ENCODE measurements at places on chromosomes 3 and 15.

- DNase-seq = no peak
These were observed 28.3 kb upstream of the HHATL start for GRCh38 chr3:42730706-42731420.

DNA sequence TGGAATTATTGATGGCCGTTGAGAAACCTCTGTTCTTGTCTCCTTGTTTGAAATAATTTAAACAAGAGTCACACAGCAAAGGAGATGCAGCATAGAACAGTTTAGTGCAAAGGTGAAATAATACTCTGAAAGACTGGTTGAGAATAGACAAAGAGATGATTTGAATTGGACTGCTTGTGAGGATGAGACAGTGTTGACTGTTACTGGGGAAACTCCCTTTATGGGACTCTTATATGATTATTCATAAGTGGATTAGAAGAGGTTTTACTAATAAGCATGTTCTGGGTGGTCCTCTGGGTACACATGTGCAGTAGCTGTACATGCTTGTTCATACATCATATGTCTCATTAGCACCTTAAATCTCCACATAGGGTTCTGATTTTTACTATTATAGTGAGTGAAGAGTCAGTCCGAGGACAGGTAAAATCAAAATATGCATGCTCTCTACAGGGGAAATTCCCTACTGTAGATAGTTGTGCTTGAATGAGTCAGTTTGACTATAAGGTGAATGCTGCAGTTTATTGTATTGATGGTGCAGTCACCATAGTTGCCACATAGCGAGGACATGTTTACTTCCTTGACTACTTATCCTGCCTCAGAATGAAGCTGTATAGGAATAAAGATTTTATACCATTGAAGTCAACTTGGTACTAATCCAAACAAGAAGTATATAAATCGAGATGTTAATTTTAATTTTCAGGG is 498.7 kb downstream of the CNTN6 start:
- no peak for DNase-seq

DNA sequence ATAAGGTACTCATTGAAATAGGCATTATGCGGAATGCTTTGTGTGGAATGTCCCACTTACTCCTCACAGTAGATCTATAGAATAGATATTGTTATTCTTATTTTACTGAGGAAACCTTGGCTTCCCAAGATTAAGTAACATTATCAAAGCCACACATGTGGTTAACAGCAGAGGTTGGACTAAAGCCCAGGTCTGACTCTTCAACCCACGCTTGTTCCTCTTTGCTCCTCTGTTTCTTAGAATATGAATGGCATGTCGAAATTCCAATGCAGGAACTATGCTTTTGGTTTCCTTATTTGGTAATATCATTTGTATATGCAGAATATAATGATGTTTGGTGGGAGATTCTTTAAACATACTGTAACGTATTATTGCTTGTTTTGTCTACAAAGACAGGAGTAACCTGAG is 818.8 kb upstream of the LMCD1 start:
- no peak for DNase-seq

- no peak for DNase-seq
These were observed 262.9 kb upstream of the SLITRK3 start for GRCh38 chr3:165459111-165459510.

- no peak for DNase-seq
These were observed 70.5 kb downstream of the KLHL25 start for GRCh38 chr15:85723960-85724945.

DNA sequence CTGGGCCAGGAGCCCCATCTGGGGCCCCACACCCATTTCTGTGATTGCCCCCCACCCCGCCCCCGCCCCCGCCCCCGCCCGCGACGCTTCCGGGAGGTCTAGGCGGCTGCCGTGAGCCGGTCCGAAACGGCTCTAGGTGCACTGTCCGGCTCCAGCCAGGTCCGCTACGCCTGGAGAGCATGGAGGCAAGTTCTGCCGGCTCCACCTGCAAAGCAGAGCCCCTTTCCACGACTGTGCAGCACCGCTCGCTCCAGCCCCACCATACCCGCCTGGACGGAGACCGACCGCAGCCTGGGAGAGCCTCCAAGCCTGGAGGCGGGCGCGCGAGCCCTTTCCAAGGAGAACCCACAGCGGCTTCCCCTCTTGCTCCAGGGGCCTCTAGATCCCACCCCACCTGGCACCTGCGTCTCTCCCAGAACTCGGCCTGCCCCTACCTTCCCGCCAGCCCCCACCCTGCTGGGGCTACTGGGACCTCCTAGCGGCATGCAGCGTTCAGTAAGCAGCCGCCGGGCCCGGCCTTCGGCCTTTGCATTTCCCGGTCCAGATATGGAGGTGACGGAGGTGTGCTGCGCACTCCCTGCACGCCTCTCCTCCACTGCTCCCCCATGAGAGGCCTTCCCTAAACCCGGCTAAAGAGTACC is 66.2 kb downstream of the KLF13 start:
- DNase-seq = no peak

DNA sequence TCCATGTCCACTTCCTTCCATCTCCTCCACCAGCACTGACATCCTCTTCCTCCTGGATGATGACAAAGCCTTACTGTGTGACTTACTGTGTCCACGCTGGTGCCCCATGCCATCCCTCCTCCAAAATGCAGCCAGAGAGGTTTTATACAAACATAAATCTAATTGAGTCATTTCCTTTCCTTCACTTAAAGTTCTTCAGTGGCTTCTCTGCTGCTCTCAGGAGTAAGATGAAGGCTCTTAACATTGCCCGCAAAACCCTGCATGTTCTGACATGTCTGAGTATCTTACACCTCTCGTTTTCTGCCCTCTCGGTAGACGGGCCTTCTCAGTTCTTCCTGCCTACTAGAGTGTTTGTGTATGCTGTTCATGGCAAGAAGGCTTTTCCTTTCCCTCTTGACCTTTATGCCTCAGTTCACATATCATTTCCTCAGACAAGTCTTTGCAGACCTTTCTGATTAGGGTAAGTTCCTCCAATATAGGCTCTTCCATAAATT is 175.5 kb downstream of the CFAP20DC start:
- no peak for DNase-seq

DNA sequence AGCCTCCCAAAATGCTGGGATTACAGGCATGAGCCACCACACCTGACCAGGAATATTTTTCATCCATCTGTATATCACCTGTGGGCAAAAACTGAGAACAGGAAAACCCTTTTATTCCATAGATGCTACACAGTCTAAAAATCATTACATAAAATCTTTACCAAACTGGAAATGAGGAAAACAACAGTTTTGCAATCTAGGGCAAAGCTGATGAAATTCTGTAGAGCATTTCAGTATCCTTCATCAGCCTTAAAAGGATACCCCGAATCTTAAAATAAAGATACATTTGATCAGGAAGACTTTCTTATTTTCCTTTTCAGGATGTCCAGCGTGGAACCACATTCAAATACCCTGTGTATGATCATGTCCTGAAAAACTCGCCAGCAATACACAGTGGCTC is 7.1 kb downstream of the SIAH2 start:
- DNase-seq = no peak

- DNase-seq = no peak
These were observed 49.4 kb downstream of the NKIRAS1 start for GRCh38 chr3:23867400-23867799.

DNA sequence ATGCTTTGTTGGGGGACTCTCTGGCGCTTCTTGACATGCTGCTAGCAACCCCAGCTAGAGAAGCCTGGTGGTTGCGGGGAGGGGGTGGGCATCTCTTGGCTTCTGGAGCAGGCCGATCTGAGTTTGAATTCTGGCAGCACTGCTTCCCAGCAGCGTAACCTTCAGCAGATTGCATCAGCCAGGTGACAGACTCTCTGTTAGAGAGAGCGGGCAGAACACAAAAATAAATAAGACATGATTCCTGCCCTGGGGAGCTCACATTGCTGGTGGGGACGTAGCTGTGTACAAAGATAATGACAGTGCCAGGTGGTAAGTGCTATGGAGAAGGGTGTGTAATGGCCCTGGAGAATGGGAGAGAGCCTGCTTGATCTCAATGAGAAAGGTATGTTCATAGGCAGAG is 87.4 kb downstream of the THSD4 start:
- no peak for DNase-seq

- DNase-seq = no peak
These were observed 59.7 kb upstream of the TBL1XR1 start for GRCh38 chr3:177257006-177257405.

GRCh38 chr3:188951734-188952133 is 220.0 kb upstream of the TPRG1 start:
- no peak for DNase-seq

GRCh38 chr15:73239564-73240215 is 129.1 kb downstream of the HCN4 start:
- no peak for DNase-seq

DNA sequence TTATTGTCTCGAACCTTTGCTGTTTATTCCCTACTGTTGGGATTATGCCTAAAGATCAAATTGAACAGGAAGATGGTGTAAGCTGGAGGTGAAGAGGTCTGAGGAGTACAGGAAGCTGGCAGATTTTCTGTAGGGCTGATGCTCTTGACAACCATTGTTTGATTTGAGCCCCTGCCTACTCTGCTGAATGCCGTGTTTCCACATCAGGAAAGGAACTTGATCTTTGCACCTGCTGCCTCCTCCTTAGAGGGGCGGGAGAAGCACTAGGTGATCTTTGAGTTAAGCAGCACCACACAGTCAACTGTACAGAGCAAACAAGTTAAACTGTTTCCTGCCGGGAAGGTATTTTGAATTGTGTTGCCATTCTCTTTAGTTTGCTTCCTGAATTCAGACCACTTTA is 364.6 kb upstream of the EPHA6 start:
- DNase-seq = no peak

DNA sequence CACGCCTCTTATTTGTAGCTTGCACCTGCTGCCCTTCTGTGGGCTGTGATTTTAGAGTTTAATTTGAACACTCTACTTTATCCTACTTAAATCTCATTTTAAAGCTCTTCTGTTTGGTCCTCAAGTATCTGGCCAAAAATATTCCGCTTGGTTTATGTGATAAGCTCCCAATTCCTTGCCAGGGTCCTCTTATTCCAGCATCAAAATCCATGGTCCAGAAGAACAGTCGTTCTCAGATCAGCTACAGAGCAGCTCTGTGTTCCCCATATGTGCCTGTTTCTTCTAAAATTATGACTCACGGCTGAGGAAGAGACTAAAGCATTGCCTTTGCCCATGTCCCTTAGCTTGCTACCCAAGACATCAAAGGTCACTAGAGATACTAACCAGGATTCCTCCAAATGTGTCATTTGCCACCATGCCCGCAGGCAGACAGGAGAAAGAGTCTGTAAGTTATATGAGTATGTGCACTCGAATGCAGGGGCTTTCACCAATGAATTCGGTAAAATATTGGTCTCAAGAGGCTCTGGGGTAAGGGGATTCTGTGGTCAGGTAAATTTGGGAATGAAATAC is 115.2 kb upstream of the ETV5 start:
- no peak for DNase-seq

DNA sequence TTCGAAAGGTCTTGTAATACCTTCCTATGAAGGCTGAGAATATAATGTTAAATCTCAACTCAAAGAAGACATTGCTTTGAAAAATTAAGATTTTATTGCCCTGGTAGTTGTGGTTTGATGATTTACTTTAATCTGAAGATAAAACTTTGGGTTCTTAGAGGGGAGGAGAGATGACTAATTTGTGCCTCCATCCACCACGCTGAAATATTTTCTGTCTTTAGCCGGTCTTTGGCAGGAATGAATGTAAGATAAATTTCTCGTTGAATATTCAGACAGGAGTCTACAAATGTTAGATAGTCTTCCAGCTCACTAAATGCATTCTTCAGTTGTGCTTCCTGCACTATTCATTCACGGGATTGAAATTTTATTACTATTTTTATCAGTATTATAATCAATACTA is 844.3 kb upstream of the NR2F2 start:
- no peak for DNase-seq

GRCh38 chr15:42523331-42523730 is 25.3 kb downstream of the LRRC57 start:
- no peak for DNase-seq

DNA sequence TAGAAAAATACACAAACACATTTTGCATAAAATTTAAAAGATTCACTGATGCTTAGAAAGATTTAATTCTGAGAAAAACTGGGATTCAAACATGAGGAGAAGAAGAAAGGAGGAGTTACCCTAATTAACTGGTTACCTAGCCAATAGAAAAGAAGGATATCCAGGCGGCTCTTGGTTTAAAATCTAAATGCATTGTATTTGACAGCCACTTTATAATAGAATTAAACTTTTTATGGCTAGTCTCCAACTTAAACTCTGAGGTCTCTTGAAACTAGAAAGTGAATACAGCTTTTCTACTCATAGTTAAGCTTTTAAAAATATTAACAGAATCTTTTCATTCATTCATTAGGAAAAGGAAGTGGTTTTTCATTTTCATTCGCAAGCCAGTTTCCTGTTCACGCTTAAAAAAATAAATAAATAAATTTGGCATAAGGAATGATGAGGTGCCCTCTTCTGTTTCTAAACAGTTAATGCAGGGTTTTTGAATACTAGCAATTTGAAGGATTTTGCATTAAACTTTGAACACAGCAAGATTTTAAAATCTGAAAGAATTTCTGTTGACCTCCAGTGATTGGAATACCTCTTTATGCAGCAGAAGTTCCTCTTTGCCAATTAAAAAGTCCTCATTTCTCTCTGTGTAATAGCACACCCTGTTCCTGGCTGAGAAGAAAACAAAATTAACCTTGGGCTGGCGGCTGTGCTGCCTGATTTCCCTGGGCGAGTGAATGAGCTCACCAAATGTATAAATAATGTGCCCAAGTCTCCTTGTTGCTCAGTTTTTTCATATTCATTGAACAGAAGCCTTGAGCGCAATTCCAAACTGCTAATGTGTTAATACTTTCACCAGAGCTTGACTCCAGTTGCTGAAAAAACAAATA is 105.1 kb downstream of the ZMAT3 start:
- no peak for DNase-seq

GRCh38 chr3:21989341-21990042 is 238.5 kb upstream of the ZNF385D start:
- no peak for DNase-seq

DNA sequence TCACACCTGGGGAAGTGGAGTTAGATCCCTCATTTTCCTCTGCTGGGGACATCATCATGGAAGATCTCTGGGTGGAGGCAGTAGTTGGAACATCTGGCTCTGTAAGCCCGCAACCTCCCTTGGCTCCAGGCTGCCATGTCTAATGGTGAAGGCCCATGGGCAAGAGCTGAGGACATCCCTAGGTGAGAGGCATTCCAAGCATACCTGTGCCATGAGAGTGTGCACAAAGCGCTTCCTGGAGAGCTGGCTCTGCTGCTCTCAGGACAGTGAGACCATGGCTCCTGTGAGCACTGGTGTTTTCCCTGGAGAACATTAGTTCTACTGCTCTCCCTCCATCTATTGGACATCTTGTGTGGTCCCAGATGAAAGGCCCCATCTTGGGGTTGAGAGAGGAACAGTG is 7.7 kb downstream of the MAPKAPK3 start:
- no peak for DNase-seq

DNA sequence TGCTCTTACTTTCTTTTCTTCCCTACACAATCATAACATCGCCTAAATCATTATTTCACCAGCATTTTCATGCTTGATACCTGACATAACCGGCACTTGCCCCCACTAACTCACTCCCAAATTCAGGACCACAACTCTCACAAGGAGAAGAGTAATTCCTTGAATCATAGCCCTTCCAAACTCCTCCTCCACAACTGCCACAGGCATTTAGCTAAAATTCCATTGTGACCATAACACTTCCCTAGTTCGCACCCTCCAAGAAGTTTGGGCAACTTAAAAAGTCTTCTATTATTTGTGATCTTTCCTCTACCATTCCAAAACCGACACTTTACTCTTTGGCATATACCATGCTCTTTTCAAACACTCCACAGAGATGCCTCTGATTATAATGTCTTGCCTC is 59.4 kb upstream of the XRN1 start:
- DNase-seq = no peak
